ENCODE measurements at places on chromosomes 5 and 9. TPM values are rescaled to one million over a fixed set of nuclear protein-coding genes. Genes with fewer than 3 reads are reported as not detected.

The PCDHGA1 gene
- 1.1 TPM for polyA plus RNA-seq

The TLN1 gene
- polyA plus RNA-seq: 166 TPM

- DNase-seq: no peak
Measured at GRCh38 chr9:70607329-70607728, 192.9 kb upstream of the KLF9 start.

- no peak for DNase-seq
Measured at GRCh38 chr9:83934569-83935275, 13.5 kb upstream of the KIF27 start.

GRCh38 chr5:77129391-77129990 is 42.4 kb upstream of the ZBED3 start:
- DNase-seq: no peak

GRCh38 chr5:137078171-137078665 is 420.9 kb downstream of the SPOCK1 start:
- no peak for DNase-seq

All from left renal pelvis (tissue), 4 donors.